Placental pericyte (primary cell): ENCODE measurements at places on chromosomes 3 and 15. TPM values are rescaled to one million over a fixed set of nuclear protein-coding genes. Genes with fewer than 3 reads are reported as not detected.

The SHF gene
- 0.22 and 0.43 TPM in 2 replicates for total RNA-seq

The SLC27A2 gene
- 0.66 TPM in 1 of 2 replicates, not detected in the other for total RNA-seq

The TRIM71 gene
- total RNA-seq = not detected in 2 replicates

The FBXO40 gene
- total RNA-seq = not detected in 2 replicates

The DPPA4 gene
- not detected in 2 replicates for total RNA-seq

The GLDN gene
- total RNA-seq = 0.29 and 1.8 TPM in 2 replicates

The POPDC2 gene
- total RNA-seq = 0.14 and 0.44 TPM in 2 replicates

The SLC9C1 gene
- not detected in 2 replicates for total RNA-seq

The GDPGP1 gene
- total RNA-seq = 3.3 and 6.3 TPM in 2 replicates

The OSTN gene
- total RNA-seq = 3.4 TPM in 1 of 2 replicates, not detected in the other

The TRPM1 gene
- total RNA-seq = not detected in 2 replicates

The SKOR1 gene
- total RNA-seq = 0.22 and 0.29 TPM in 2 replicates

The C3orf62 gene
- 1.1 and 1.3 TPM in 2 replicates for total RNA-seq

The AADACL2 gene
- not detected in 2 replicates for total RNA-seq

The GPR171 gene
- not detected in 2 replicates for total RNA-seq

The SLC38A3 gene
- not detected in 2 replicates for total RNA-seq

The USP4 gene
- 20.8 and 26.9 TPM in 2 replicates for total RNA-seq

The SNUPN gene
- 20.6 and 34.8 TPM in 2 replicates for total RNA-seq

The DHX36 gene
- 52.5 and 54.3 TPM in 2 replicates for total RNA-seq

The LAMB2 gene
- total RNA-seq = 303 and 395 TPM in 2 replicates

The GOLGA6D gene
- not detected in 2 replicates for total RNA-seq

The BCHE gene
- total RNA-seq = 0.57 TPM in 1 of 2 replicates, not detected in the other

The TSEN2 gene
- total RNA-seq = 7.9 and 16.0 TPM in 2 replicates

The ENTPD3 gene
- total RNA-seq = 0.22 and 0.29 TPM in 2 replicates

The NPAP1 gene
- total RNA-seq = not detected in 2 replicates

The ITIH4 gene
- total RNA-seq = 0.57 and 0.88 TPM in 2 replicates

The GOLGA8K gene
- total RNA-seq = not detected in 2 replicates

The IQCH gene
- 1.5 and 1.9 TPM in 2 replicates for total RNA-seq

The SLC15A2 gene
- under 0.01 and 0.22 TPM in 2 replicates for total RNA-seq

The PATL2 gene
- total RNA-seq = 0.44 and 1.9 TPM in 2 replicates

The CISH gene
- 0.72 and 2.0 TPM in 2 replicates for total RNA-seq

The ZNF80 gene
- not detected in 2 replicates for total RNA-seq

The PDZRN3 gene
- 15.3 and 67.4 TPM in 2 replicates for total RNA-seq

The ANKUB1 gene
- not detected in 2 replicates for total RNA-seq

The TRH gene
- total RNA-seq = not detected in 2 replicates

The IQCB1 gene
- 16.4 and 18.6 TPM in 2 replicates for total RNA-seq

The ROPN1B gene
- not detected in 2 replicates for total RNA-seq

The C15orf62 gene
- not detected in 2 replicates for total RNA-seq

The PLIN1 gene
- total RNA-seq = not detected in 2 replicates

The GRAMD1C gene
- total RNA-seq = 2.8 and 7.7 TPM in 2 replicates

The SLC28A2 gene
- total RNA-seq = not detected in 2 replicates

The LRRN1 gene
- not detected in 2 replicates for total RNA-seq

The SPTSSB gene
- not detected in 2 replicates for total RNA-seq

The CHRM5 gene
- under 0.01 TPM in 1 of 2 replicates, not detected in the other for total RNA-seq

The C3orf49 gene
- not detected in 2 replicates for total RNA-seq

The CKMT1A gene
- total RNA-seq = not detected in 2 replicates
